ENCODE measurements at places on chromosomes 4 and X.

GRCh38 chrX:110846071-110846470 lies 50.5 kb upstream of the CHRDL1 start:
- no peaks in the 10 kb centered on the region for H3K36me3 ChIP-seq
- H3K27me3 ChIP-seq: peaks cover 16% of the 10 kb centered on the region
- no peak overlapping the region for H3K27ac ChIP-seq

DNA sequence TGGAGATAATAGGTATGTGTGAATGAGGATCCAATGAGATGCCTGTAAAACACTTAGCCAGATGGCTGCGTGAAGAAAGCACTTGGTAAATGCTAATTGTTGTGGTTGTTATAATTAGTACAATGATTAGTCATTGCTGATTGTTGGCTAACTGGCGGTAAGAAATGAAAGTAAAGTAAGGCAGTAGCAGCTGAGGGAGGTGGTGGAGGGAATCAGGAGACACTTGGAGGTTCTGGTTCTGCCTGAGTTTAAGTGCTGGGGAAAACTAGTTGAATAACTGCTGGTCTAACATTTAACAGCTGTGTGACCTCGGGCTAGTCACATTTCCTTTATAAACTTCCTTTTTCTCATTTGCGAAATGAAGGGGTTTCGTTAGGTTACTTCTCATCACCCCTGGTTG lies 30.9 kb downstream of the CD38 start:
- no peak overlapping the region for H3K4me3 ChIP-seq
- DNase-seq: no peak
- H3K27me3 ChIP-seq: peaks cover 29% of the 10 kb centered on the region

DNA sequence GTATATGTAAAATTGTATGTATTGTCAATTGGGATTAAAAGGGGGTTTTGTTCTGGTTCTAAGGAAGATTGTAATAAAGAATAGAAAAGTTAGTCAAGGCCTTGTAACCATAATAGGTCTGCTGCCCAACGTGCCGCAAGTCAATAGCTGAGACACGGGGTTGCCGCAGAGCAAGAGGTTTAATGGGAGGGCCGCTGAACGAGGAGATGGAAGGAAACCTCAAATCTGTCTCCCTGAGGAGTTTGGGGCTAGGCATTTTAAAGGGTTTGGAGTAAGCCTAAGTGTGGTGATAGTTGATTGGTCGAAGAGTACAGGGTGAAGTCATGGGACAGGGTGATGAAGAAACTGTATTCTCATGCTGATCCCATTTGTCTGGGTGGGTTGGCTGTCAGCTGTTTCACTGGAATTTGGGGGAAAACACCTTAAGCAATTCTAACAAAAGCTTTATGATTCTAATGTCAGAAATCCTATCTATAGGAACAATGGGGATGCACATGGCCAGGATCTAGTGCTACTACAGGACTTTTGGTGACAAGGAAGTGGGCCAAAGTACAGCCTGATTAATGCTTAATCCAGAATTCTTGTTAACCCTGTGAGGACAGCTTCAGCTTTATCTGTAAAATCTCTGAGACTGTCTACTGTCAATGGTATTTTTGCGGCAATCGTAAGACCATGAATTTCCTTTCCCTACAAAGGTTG lies 86.9 kb downstream of the RELL1 start:
- no peaks in the 10 kb centered on the region for H3K36me3 ChIP-seq
- no peak overlapping the region for H3K27ac ChIP-seq
- H3K4me1 ChIP-seq: no peaks in the 10 kb centered on the region
- DNase-seq: no peak
- H3K4me3 ChIP-seq: no peak overlapping the region

- DNase-seq: no peak
- H3K4me3 ChIP-seq: peak overlapping the region; percentile 82
- H3K27me3 ChIP-seq: no peaks in the 10 kb centered on the region
- H3K36me3 ChIP-seq: no peaks in the 10 kb centered on the region
Observed at GRCh38 chrX:134374294-134374693, 85.7 kb upstream of the HPRT1 start.

- no peak overlapping the region for H3K4me3 ChIP-seq
- H3K27ac ChIP-seq: no peak overlapping the region
- no peaks in the 10 kb centered on the region for H3K36me3 ChIP-seq
- DNase-seq: no peak
Observed at GRCh38 chr4:97027728-97028410, 1115.4 kb downstream of the STPG2 start.

Data from IMR-90 (cell line).